ENCODE measurements at places on chromosomes 6 and 20.

GRCh38 chr6:33857093-33857931, 53.5 kb upstream of the MLN start:
- DNase-seq, result no peak

DNA sequence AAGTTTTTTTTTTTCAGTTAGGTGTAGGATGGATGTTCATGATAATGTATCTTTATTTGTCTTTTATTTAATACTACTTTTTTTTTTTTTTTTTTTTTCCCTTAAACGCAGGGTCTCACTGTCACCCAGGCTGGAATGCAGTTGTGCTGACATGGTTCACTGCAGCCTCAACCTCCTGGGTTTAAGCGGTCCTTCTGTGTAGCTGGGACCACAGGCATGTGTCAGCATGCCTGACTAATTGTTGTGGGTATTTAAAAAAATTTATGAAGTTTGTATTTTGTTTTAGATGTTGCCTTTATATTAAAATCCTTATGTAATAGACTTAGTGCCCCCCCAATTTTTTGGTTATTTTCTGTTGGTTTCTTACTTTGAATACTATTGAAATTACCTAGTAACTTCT, 42.6 kb downstream of the NCOA3 start:
- DNase-seq, result no peak

- DNase-seq, result no peak
Observed at GRCh38 chr6:11917951-11918738, 94.0 kb upstream of the HIVEP1 start.

DNA sequence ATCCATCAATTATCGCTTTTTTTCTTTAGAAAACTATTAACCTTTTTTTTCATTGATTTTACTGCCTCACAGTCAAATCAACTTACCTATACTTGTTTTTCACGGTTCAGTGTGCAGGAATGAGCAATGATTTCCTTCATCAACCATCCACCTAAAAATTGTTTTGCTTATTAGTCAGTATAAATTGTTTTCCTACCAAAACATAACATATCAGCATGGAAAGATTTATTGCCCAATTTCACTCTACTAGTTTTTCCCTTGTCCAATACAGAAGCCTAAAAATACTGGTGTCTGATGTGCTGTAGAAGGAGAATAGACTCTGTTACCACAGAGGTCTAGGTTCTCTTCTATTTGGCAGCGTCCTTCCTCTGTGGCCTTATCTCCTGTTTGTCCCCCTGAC, 558.2 kb upstream of the CITED2 start:
- no peak for DNase-seq

DNA sequence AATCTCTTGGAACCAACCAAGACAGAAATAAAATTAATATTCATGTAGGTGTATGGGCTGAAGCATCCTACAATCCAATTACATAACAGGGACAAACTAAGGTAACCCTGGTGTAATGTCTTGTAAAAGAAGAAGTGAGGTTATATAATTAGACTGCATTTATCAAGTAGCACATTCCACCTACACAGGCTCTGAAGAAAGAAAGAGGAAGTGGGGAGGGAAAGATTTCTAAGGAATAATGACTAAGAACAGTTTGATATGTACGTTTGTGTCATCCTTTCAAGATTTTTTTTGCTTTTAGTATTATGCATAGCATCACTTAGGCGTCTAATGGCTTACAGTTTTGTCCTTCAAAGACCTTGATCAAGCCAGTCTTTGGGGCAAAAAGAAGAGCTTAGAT, 139.7 kb downstream of the PLCB1 start:
- DNase-seq, result no peak

GRCh38 chr6:100311707-100312251, 152.9 kb downstream of the SIM1 start:
- DNase-seq, result no peak
